ENCODE measurements at places on chromosomes 11 and 22.

- no peak for DNase-seq
These were observed 17.9 kb downstream of the KDELR3 start for GRCh38 chr22:38485783-38486182.

DNA sequence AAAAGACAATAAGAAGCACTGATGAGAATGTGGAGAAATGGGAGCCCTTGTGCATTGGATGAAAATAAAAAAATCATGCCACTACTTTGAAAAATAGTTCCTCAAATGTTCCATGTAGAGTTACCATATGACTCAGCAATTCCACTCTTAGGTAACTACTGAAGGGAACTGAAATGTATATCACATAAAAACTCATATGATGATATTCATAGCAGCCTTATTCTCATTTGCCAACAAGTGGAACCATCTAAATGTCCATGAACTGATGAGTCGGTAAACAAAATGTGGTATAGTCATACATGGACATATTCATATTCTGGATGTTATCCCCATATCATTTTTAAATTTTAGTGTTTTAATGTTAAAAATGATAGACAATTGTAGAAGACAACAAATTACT, 3.5 kb downstream of the KRTAP5-9 start:
- no peak for DNase-seq

- no peak for DNase-seq
These were observed 8.0 kb upstream of the COMT start for GRCh38 chr22:19933341-19934241.

DNA sequence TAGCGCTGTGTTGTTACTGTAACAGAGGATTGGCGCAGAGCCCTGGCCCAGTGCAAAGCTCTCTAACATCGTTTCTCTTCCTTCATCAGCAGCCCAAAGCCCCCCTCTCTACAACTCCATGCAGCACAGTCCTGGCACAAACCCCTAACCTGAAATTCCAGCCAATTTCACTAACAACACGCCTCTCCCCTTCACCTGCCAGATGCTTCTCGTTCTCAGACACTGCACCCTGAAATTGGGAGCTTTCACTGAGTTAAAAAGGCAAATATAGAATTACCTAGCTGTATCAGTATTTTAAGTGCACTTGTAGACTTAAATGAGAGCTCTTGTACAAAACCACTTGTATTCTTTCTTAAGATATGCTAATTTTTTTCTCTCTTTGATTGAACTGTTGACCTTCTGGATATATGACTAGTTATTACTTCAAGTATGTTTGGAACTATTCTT, 16.3 kb downstream of the GRAP2 start:
- DNase-seq = no peak

DNA sequence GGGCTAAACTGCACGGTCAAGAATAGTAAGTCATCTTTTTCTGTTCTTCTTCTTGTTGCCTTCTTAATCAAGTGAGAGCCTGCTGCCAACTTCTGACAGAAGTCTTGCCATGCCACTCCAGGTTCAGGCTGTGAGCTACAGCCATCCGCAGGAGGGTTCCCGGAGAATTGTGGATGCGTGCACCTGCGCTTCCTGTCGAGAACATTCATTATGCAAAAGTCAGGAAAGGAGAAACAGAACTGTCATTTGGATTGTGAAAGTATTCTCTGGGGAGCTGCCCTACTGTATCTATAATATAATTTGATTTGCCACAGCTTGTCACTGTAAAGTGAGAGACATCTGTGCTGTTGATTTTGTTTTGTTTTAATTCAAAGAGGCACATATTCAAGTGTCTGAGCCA, 12.3 kb downstream of the IL17RA start:
- no peak for DNase-seq

DNA sequence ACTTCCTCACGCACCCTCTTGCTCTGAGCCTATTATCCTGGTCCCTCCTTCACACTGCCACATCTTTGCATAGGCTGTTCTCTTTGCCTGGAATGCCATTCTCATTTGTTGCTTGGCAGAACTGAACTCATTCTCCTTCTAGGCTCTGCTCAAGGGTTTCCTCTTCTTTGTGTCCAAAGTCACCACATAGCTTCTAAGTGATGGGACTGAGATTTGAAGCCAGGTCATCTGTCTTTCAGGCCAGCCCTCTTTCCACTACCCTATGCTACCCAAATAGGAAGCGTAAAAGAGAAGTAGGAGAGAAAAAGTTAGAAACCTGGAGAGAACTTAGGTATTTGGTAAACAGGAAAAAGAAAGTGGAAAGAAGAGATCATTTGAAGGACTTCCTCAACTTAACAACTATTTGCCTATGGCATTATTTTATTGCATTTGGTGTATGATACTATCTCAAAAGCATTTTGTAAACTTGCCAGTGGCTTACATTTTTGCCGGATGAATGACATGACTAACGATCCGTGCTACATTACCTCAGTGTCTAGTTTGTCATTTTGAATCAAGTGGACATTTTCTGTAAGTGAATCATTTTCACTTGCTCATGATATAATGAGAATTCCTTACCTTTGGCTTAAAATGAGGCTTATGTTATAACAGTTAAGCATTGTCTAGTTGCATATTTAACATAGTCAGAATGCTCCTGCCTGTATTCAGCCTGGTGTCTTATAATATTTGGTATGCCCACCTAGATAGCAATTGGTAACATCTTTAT, 18.5 kb downstream of the NF2 start:
- DNase-seq = peak; percentile 98

GRCh38 chr11:2536440-2536989, 91.7 kb downstream of the KCNQ1 start:
- no peak for DNase-seq

DNA sequence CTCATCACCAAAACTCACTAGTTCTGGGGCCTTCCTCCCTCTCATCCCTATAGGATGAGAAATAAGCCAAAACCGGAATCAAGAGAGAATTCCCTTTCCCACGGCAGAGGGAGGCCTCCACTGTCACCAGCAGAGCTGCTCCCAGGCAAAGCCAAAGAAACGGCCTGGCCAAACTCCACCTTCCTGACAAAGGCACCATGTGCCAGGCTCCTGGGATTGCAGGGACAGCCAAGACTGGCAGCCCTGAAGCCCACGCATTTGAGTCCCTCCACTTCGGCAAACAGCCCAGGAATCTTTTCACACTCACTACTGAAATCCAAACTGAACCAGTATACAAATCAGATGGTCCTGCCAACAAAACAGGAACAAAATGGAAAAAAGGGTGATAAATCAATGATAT, 6.1 kb downstream of the SMCO4 start:
- DNase-seq = no peak

GRCh38 chr11:79363861-79364378, 76.9 kb downstream of the TENM4 start:
- no peak for DNase-seq

GRCh38 chr11:59866397-59866796, at the start of gene TCN1:
Gene TCN1 (minus strand): TSS chr11:59866487. CDS start chr11:59866470, 17 bp downstream.
- no peak for DNase-seq

All from EH (cell line).